NCI-H774 (cell line): ENCODE measurements at places on chromosomes 2 and 18.

- DNase-seq, result no peak
Observed at GRCh38 chr2:16566701-16567100, 98.9 kb downstream of the CYRIA start.

- no peak for DNase-seq
Observed at GRCh38 chr2:12935222-12935621, 218.5 kb downstream of the TRIB2 start.

DNA sequence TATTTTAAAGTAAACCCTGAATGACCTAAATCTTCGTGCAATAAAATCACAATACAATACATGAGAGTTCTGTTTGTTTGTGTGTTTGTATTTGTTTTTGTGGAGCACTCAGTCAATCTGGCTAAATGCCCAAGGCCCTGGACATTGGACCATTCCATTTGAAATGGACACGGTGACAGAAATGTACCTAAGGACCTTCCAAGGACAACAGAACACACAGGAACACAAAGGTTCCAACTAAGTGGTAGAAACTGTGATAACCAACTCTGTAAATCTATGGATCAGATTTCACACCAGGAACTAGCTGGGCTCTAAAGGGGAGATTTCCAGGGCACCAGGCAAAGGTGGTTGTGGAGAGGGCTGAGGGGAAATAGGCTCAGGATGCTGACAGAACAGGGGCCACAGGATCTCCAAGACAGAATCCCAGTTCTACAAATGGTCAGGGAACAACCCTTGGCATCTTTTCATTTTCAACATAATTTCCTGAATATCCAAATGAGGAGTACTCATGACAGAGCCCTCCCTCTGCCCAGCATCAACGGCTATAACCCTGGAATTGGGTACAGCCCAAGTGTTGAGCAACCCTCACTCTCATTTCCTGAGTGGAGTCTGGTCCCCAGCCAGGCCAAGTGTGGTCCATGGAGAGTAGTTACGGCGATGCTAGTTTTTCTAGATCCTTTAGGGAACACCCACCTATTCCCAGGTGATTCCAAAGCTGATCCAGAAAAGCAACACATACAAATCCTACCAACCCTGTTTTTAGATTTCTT, 78.4 kb downstream of the NCKAP5 start:
- DNase-seq, result no peak

GRCh38 chr2:128309280-128310093, 9.2 kb downstream of the HS6ST1 start:
- DNase-seq, result peak; percentile 91

GRCh38 chr18:43396266-43396665, 119.0 kb upstream of the SYT4 start:
- DNase-seq, result no peak

GRCh38 chr18:30982285-30982992, 60.1 kb downstream of the DSC3 start:
- no peak for DNase-seq

DNA sequence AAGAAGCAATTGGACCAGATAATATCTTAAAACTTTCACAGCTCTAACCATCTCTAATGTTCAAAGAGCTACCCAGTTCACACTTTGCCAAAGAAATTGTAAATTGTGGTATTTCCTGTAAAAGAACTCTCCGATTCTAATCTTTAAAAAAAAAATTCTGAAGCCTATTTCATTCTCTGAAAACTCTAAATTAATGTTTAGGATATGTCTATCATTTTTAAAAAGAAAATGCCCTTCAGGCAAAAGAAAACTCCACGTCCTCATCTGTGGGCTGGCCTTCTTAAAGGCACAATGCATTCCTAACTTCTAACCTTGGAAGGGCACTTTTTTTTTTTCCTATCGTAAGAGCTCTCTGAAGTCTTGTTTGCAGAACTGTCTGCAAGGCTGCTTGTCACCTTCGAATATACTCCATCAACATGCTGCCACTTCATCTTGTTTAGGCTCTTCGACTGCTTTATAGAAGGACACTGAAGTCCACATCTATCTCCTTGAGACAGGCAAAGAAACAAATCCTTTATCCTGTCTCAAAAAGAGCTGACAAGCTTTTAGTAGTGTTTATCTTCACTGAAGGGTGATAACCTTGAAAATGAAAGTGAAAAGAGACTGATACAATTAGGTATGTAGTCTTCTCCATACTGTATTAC, 124.3 kb upstream of the SLC39A10 start:
- no peak for DNase-seq

DNA sequence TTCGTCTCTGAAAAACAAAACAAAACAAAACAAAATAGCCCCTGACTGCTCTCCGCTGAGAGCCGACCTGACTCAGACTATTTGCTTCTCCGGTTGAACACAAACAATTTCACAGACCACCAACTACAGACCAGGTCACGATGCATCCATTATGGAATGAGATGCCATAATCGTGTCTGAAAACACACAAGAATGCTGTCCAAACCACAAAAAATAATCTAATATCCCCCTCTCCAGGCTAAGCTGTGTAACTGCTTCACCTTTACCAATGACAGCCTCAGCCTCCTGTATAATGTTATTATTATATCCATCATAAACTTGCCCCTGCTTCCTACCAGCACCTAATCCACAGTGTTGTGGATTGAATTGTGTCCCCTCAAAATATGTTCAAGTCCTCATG, 114.7 kb downstream of the DNAH6 start:
- no peak for DNase-seq

GRCh38 chr2:32330136-32330535, 26.7 kb upstream of the BIRC6 start:
- no peak for DNase-seq

DNA sequence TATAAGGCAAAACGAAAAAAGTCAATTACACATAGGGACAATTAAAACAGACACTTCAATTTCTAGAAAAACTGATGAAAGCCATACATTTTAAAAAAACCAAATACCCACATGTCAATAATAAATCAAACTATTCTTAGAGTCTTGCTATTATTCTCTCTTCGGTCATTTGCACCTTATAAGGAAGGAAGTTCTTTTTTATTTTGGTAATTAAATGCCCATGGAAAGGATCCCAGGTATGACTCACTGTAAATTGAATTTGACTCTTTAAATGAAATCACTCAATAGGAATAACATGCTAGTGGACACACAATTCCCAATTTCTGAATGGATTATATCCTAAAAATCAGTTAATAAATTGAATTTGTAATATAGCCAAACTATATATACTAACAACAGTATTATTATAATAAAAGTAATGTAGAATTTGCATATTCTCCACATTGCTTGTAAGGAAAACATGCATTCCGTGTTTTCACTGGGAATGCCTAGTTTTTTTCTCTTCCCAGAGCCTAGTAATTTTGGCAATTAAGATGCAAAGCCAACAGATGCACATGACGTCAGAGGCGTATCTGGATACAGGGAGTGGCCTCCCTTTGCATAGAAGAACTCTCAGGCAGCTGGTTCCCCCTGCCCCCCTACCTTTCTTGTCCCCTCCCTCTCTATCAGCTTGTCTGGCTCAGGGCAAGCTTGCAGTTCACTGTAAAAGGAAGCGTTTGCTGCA, 153.5 kb upstream of the PGAP1 start:
- DNase-seq, result peak; percentile 42

GRCh38 chr2:188902901-188903491, 71.2 kb upstream of the COL3A1 start:
- no peak for DNase-seq

- no peak for DNase-seq
Observed at GRCh38 chr18:79440316-79441110, 44.8 kb downstream of the NFATC1 start.

DNA sequence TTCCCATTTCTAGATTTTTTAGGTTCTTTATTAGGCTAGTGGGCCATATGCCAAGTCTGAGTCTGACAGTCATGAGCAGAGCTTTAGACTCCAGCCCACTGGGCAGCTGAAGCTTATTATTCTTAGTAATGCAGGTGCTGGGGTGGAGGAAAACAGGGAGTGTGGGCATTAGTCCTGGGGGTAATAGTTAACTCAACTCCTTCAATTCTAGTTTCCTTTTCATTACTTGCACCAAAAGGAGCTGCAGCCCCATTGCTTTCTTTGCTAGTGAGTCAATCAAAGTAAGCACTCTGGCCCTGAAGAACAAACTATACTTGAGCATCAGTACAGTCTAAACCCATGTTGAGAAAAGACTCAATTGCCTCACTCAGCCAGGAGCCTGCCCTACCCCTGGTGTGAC, 35.5 kb downstream of the ICOS start:
- DNase-seq, result no peak

DNA sequence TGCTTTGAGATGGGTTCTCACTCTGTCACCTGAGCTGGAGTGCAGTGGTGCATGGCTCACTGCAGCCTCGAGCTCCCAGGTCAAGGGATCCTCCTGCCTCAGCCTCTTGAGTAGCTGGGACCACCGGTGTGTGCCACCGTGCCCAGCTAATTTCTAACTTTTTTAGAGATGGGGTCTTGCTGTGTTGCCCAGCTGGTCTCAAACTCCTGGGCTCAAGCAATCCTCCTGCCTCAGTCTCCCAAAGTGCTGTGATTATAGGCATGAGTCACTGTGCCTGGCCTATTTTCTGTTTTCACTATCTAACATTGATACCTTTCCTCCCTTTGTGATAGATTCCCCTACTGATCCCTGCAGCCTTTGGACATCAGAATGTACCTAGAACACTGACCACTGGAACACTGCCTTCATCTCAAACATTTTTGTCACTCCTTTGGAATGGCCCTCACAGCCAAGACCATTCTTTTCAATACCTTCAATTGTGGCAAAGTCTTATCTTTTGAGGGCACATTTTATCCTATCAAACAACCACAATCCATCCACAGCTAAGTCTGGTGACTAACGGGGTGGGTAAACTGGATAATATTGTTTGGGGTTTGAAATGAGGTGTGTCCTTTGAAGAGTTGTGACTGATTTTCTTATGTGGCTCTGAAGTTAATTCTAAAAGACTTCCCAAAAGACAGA, 43.7 kb downstream of the EPAS1 start:
- no peak for DNase-seq

DNA sequence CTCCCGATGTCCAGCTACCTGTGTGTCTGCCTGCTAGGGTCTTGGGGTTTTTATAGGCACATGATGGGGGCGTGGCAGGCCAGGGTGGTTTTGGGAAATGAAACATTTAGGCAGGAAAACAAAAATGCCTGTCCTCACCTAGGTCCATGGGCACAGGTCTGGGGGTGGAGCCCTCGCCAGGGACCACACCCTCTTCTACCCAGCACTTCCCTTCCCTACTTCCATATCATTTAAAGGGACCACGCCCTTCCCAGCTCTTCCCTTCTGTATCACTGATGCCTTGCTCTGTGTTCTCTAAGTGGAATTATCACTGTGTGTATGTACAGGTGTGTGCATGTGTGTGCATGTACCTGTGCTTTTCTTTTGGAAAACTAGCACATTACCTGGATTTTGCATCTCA, 6.3 kb downstream of the UGT1A1 start:
- DNase-seq, result no peak

DNA sequence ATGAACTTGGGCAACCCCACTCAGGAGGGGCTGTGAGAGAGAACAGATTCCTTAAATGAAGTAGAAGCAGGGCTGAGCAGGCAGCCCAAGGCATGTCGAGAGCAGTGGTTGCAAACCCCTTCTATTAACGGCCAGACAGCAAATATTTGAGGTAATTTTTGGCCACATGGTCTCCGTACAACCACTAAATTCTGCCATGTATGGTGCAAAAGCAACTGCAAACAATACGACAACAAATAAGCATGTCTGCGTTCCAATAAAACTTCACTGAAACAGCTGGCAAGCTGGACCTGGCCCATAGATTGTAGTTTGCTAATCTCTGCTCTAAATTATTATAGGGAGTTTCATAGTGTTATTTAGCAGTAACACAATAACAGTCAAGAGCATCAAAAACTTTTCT, 217.0 kb upstream of the ZNF521 start:
- no peak for DNase-seq
